ENCODE measurements at places on chromosomes 11 and 22. TPM values are rescaled to one million over a fixed set of nuclear protein-coding genes. Genes with fewer than 3 reads are reported as not detected.

DNA sequence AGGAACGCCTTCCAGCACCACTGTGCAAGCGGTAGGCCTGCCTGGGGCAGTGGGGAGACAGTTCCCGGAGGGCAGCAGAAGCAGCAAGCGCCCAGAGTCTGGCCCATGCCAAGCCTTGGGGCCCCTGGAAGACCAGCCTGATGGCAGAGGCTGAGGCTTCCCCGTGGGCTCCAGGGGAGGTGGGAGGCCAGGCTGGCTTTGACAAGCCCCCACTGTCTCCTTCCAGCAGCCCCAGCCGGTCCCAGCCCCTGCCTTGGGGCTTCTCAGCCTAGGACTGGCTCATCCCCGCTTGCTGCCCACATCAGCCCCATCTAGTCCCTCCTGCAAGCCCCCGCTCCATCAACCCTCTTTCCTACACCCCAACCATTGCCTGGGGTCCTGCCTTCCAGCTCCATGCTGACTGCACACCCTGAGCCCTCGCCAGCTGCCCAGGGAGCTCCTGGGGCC lies 46.7 kb downstream of the IGF2 start:
- DNase-seq: no peak
- no peaks in the 10 kb centered on the region for H3K27me3 ChIP-seq
- no peak overlapping the region for H3K27ac ChIP-seq
- peaks cover 20% of the 10 kb centered on the region for H3K4me1 ChIP-seq

GRCh38 chr11:6397636-6398035 lies 7.4 kb downstream of the SMPD1 start:
- no peaks in the 10 kb centered on the region for H3K27me3 ChIP-seq
- peaks cover 21% of the 10 kb centered on the region for H3K36me3 ChIP-seq
- no peak for DNase-seq
- H3K4me3 ChIP-seq: no peak overlapping the region
- H3K27ac ChIP-seq: peak overlapping the region; percentile 2

DNA sequence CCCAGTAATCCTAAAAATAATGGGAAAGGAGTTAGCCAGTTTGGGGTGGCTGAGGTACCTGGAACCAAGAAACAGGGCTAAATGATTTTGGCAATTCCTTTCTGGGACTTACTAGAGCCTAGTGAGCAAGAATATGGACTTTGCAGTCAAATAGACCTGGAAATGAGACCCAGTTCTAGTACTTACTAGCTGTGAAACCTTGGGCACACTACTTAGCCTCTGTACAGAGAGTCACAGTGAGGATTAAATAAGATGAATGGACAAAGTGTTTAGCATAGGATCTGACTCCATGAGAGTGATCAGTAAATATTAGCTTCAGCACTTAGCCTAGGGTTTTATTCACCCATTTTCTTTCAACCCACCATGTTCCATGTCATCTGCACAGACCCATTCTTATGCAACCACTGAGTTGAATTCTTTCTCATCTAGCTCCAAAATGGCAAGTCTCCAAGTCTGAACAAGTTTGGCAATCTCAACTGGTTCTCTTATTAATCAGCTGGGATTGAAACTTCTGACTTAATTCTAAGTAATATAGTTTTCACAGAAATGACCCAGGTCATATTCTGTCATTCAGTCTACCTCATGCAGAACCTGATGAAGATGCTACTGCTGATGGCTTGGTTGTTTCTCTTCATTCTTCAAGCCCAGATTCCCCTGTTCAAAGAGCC lies 15.0 kb upstream of the SORL1 start:
- DNase-seq: no peak
- no peaks in the 10 kb centered on the region for H3K27me3 ChIP-seq
- H3K27ac ChIP-seq: no peak overlapping the region
- peaks cover 9% of the 10 kb centered on the region for H3K4me1 ChIP-seq
- no peak overlapping the region for H3K4me3 ChIP-seq
- H3K36me3 ChIP-seq: no peaks in the 10 kb centered on the region

- H3K27me3 ChIP-seq: no peaks in the 10 kb centered on the region
- no peak overlapping the region for H3K27ac ChIP-seq
- no peak overlapping the region for H3K4me3 ChIP-seq
- H3K4me1 ChIP-seq: no peaks in the 10 kb centered on the region
- H3K36me3 ChIP-seq: no peaks in the 10 kb centered on the region
These were observed 384.1 kb downstream of the NELL1 start for GRCh38 chr11:21053466-21053865.

GRCh38 chr11:65744026-65744698 lies 23.6 kb upstream of the RNASEH2C start:
- H3K4me1 ChIP-seq: no peaks in the 10 kb centered on the region
- no peak overlapping the region for H3K27ac ChIP-seq
- DNase-seq: no peak
- H3K27me3 ChIP-seq: no peaks in the 10 kb centered on the region
- H3K36me3 ChIP-seq: no peaks in the 10 kb centered on the region

GRCh38 chr11:69312453-69313404 lies 18.8 kb downstream of the MYEOV start:
- DNase-seq: no peak
- no peak overlapping the region for H3K27ac ChIP-seq
- H3K27me3 ChIP-seq: no peaks in the 10 kb centered on the region
- no peaks in the 10 kb centered on the region for H3K36me3 ChIP-seq

- no peak for DNase-seq
- H3K27me3 ChIP-seq: no peaks in the 10 kb centered on the region
- no peaks in the 10 kb centered on the region for H3K36me3 ChIP-seq
- H3K4me3 ChIP-seq: no peak overlapping the region
- peak overlapping the region; percentile 15 for H3K27ac ChIP-seq
- H3K4me1 ChIP-seq: peaks cover 6% of the 10 kb centered on the region
These were observed 31.0 kb upstream of the CD5 start for GRCh38 chr11:61071208-61071681.

DNA sequence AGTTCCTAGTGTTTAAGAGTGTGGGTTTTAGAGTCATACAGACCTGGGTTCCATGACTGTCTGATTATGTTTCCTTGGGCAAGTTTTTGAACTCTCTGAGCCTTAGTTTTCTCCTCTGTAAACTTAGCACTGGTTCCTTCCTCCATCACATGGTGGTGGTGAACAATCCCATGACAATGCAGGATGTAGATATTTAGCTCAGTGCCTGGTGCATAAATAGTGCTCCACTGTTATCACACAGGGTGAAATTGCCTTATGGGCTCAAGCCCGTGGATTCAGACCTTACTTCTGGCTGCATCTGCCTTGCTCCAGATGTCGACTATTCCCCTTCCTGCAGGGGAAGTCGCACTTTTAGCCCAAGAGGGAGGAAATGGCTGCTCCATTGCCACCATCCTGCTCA lies 62.7 kb downstream of the LDLRAD3 start:
- no peak overlapping the region for H3K4me3 ChIP-seq
- no peaks in the 10 kb centered on the region for H3K27me3 ChIP-seq
- H3K4me1 ChIP-seq: peaks cover 31% of the 10 kb centered on the region
- DNase-seq: no peak
- H3K27ac ChIP-seq: no peak overlapping the region
- H3K36me3 ChIP-seq: no peaks in the 10 kb centered on the region

- no peak overlapping the region for H3K27ac ChIP-seq
- no peaks in the 10 kb centered on the region for H3K27me3 ChIP-seq
- peaks cover 7% of the 10 kb centered on the region for H3K4me1 ChIP-seq
- DNase-seq: no peak
These were observed 7.7 kb downstream of the SCN2B start for GRCh38 chr11:118168751-118169150.

DNA sequence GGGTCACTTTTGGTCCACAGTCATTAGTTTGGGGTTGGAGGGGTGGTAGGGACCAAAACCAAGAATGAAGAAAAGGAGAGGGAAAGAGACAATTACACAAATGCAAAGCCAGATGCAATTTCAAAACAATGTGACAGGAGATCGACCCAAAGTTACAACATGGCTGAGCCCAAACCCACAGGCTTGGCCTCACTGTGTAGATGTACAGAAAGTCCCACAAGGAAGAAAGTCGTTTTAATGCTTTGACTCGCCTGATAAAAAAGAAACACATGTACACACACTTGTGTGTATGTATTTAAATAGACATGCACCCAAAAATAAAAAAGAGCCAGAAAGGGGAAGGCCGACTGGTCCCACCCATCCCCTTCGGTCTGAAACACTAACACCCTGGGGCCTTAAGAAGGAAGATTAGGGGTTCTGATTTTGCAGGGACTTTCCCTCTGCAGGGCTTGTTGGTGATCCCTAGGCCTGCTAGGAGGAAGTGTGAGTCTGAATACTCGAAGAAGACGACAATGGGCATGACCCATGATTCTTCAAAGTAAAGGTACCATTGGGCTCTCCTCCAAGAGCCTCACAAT lies 104.1 kb downstream of the ETS1 start:
- H3K4me3 ChIP-seq: no peak overlapping the region
- H3K4me1 ChIP-seq: peaks cover 27% of the 10 kb centered on the region
- H3K36me3 ChIP-seq: peaks cover 27% of the 10 kb centered on the region

- H3K36me3 ChIP-seq: no peaks in the 10 kb centered on the region
- H3K4me3 ChIP-seq: no peak overlapping the region
- no peak overlapping the region for H3K27ac ChIP-seq
- no peaks in the 10 kb centered on the region for H3K4me1 ChIP-seq
These were observed 178.7 kb upstream of the CADM1 start for GRCh38 chr11:115682888-115683287.

- peaks cover 17% of the 10 kb centered on the region for H3K36me3 ChIP-seq
- DNase-seq: no peak
- H3K4me1 ChIP-seq: peaks cover 17% of the 10 kb centered on the region
- H3K27ac ChIP-seq: peak overlapping the region; percentile 30
These were observed 3.6 kb downstream of the MAP3K11 start for GRCh38 chr11:65610404-65610803.

- H3K4me3 ChIP-seq: no peak overlapping the region
- no peaks in the 10 kb centered on the region for H3K27me3 ChIP-seq
- H3K27ac ChIP-seq: no peak overlapping the region
- peaks cover 31% of the 10 kb centered on the region for H3K4me1 ChIP-seq
- DNase-seq: no peak
These were observed 4.9 kb downstream of the LTO1 start for GRCh38 chr11:69670158-69670845.

- no peak for DNase-seq
- no peaks in the 10 kb centered on the region for H3K27me3 ChIP-seq
- H3K36me3 ChIP-seq: no peaks in the 10 kb centered on the region
- H3K4me1 ChIP-seq: no peaks in the 10 kb centered on the region
- no peak overlapping the region for H3K4me3 ChIP-seq
These were observed 442.6 kb downstream of the TBC1D22A start for GRCh38 chr22:47205081-47205491.

- H3K27me3 ChIP-seq: no peaks in the 10 kb centered on the region
- DNase-seq: no peak
- no peak overlapping the region for H3K4me3 ChIP-seq
- peaks cover 2% of the 10 kb centered on the region for H3K36me3 ChIP-seq
- H3K4me1 ChIP-seq: no peaks in the 10 kb centered on the region
- H3K27ac ChIP-seq: no peak overlapping the region
These were observed 70.7 kb downstream of the BMAL1 start for GRCh38 chr11:13348305-13348704.

DNA sequence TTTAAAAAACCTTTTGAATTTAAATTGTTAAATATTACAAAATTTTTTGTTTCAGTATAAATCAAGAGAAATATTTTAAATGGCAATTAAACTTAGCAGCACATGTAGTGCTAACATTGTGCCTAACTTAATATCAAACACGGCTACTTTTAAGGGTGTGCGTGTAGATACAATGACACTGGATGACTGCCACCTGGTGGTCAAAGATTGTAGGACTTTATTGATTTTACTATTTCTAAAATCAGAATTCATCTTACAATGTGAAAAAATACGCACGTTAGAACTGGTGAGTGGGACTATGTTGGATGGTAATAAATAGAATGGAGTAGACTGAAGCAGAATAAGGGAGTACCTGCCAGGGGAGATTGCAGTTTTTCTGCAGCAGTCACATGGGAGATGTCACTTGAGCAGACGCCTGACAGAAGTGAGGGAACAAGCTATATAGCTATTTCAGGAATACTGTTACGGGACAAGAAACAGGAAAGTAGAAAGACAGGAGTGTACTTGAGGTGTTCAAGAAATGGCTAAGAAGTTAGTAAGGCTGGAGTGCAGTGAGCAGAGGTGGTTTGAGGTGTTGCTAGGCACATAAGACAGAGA lies 52.9 kb downstream of the UVRAG start:
- no peaks in the 10 kb centered on the region for H3K4me1 ChIP-seq
- H3K36me3 ChIP-seq: peaks cover 3% of the 10 kb centered on the region
- DNase-seq: no peak
- H3K4me3 ChIP-seq: no peak overlapping the region
- no peak overlapping the region for H3K27ac ChIP-seq

DNA sequence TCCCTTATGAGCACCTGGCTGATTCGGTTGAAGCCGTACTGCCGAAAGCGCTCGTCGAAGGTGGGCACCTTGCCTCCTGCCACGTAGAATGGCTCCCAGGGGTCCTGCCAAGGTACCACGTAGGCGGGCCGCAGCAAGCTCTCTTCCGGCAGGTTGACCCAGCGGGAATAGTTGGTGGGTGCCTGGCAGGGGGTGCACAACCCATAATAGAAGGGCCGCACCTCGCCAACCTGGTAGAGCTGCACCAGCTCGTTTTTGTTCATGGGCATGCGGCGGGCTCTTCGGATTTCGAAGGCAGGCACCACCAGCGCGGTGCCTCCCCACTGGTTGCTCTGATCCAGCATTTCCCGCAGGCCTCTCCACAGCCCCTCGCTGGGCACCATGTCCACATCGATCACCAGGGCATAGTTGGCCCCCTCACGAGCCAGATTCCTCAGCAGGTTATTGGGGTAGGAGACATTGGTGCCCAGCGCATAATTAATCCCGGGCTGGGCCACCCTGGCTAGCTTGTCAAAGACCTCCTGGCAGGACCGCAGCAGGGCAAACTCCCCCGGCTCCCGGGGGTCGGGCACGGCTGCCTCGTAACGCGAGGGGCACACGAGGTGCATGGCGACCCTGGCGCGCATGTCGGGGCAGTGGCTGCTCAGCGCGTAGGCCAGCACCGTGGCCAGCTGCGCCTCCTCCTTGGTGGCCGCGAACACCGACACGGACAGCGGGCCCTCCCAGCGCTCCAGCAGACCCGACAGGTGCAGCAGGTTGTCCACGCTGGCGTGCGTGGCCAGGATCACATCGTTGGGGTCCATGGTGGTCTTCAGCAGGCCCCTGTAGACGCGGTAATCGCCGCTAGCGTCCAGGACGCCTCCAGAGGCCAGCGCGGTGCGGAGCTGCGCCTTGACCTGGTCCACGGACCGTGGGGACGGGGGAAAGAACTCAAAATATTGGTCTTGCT lies 679 bp downstream of the B4GAT1 start:
- H3K4me1 ChIP-seq: peaks cover 41% of the 10 kb centered on the region
- no peak for DNase-seq
- peaks cover under 1% of the 10 kb centered on the region for H3K36me3 ChIP-seq
- H3K4me3 ChIP-seq: peak overlapping the region; percentile 94
- H3K27ac ChIP-seq: peak overlapping the region; percentile 84

GRCh38 chr11:5556596-5557188 lies 8.4 kb upstream of the OR52H1 start:
- DNase-seq: no peak
- H3K4me3 ChIP-seq: no peak overlapping the region
- H3K36me3 ChIP-seq: no peaks in the 10 kb centered on the region

- H3K27me3 ChIP-seq: no peaks in the 10 kb centered on the region
- no peak for DNase-seq
- H3K36me3 ChIP-seq: no peaks in the 10 kb centered on the region
- no peaks in the 10 kb centered on the region for H3K4me1 ChIP-seq
These were observed 303.5 kb upstream of the PDGFD start for GRCh38 chr11:104467404-104467803.

GRCh38 chr11:26037716-26038115 lies 294.2 kb upstream of the ANO3 start:
- no peak for DNase-seq
- H3K27me3 ChIP-seq: no peaks in the 10 kb centered on the region
- no peak overlapping the region for H3K27ac ChIP-seq
- H3K36me3 ChIP-seq: no peaks in the 10 kb centered on the region

Gene MPEG1
- 29.8 TPM for total RNA-seq

Gene BACE1-AS
- total RNA-seq: 5.8 TPM

Gene SLC22A9
- total RNA-seq: not detected

Gene CCDC116
- not detected for total RNA-seq

Gene OR4A5
- total RNA-seq: not detected

Gene FAM180B
- total RNA-seq: 0.27 TPM

Gene MUC6
- total RNA-seq: 13.1 TPM

Gene JAML
- total RNA-seq: 7.6 TPM

Gene IGSF9B
- 67.1 TPM for total RNA-seq

Gene ARHGAP20
- 3.5 TPM for total RNA-seq
